ENCODE measurements at places on chromosomes 3 and 15.

GRCh38 chr15:87734571-87735373 is 521.8 kb downstream of the NTRK3 start:
- no peak for DNase-seq

DNA sequence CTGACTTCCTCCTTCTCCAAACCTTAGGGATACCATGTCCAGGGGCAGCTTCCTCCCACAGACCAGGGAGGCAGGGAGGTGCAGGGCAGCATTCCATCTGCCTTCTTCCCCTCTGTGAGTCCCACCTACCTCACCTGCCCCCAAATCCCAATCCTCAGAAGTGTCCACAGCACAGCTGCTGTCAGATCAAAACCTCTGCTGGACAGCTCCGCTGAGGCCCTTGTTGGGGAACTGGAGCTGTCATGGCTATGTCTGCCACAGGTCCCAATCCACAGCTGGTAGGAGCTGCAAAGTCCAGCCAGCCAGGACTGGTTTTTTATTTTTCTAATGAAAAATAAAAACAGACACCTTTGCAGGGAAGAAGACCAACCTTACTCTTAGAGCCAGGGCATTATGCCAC is 40.7 kb upstream of the TBC1D21 start:
- no peak for DNase-seq

- no peak for DNase-seq
Observed at GRCh38 chr3:53286727-53287126, 30.9 kb upstream of the TKT start.

DNA sequence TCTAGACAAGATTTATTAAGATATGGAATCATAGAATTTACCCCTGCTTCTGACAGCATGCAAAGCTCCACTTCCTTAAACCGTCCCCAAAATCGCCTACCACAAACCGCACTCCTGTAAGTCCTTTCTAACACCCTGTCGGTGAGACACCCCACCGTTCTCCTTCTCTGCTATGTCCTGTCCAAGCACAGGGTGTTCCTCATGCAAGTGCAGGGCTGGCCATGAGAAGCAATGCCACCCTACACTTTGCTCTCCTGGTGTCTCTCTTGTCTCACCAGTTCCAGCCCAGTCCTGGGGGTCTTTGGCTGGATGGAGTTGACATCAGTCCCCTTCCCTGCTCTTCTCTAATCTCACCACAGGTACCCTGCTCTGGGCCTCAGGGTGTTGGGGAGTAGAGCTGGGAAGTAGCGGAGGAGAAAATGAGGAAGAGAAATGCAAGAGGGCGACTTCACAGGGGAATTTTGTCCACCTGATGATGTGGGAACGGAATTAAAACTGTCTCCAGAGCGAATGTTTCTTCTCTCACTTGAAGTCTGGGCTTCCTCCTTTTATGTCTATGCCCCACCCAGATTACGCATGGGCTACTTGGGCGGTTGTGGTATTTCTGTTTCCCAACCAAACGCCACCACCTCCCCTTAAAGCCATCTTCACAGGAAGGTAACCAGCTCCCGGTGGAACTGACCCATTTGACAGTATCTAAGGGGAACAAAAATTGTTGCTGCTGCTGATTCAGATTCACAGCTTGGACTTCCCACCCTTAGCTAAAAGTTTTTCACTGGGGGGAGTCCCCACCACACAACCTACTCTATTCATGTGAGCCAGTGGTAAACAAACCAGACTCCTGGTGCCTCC is 49.9 kb downstream of the CASR start:
- no peak for DNase-seq

GRCh38 chr15:82625136-82625535 is 22.0 kb downstream of the CPEB1 start:
- no peak for DNase-seq
